HEK293T (cell line): ENCODE measurements at places on chromosomes 1 and 21.

GRCh38 chr1:172342584-172343239 is 77.8 kb upstream of the C1orf105 start:
- no peak for DNase-seq

- no peak for DNase-seq
Observed at GRCh38 chr1:18776777-18777176, 82.7 kb downstream of the TAS1R2 start.

DNA sequence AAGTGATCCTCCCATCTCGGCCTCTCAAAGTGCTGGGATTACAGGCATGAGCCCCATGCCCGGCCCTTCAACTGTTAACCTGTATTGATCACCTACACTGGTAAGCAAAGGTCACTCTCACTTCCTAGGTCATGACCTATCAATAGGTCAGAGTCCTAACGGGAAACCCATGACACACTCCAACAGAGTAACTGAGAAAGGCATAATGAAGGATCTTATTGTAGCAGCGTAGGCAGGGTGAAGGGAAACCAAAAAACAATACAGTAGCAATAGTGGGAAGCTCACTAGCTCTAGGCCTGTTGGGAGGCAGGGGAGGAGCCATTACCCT is 19.5 kb upstream of the IFNAR1 start:
- no peak for DNase-seq

DNA sequence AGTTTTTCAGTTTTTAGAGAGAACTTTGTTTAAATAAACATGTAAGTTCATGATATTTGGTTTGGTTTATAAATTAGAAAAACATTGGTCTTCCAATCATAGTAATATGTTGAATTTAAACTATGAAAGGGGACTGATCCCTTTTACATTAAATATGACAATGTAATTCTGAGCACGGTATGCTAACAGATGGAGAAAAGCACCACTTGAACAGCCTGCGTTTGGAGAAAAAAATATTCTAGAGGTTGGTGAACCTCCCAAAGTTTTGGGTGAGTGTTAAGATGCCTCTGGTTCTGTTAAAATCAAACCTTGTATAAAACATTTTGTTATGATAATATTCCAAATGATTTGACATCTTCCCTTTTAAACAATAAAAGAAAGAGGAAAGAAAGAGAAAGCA is 123.9 kb downstream of the SDCCAG8 start:
- DNase-seq = no peak

DNA sequence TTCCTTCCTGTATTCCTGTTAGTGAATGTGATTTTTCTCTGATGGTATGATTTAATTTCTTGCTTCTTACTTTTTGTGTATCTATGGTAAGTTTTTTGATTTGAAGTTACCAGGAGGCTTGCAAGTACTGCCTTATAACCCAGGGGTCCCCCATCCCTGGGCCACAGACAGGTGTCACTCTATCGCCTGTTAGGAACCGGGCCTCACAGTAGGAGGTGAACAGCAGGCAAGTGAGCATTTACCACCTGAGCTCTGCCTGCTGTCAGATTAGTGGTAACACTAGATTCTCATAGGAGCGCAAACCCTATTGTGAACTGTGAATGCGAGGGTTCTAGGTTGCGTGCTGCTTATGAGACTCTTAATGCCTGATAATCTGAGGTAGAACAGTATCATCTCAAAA is 143.3 kb downstream of the RPS6KC1 start:
- DNase-seq = no peak

DNA sequence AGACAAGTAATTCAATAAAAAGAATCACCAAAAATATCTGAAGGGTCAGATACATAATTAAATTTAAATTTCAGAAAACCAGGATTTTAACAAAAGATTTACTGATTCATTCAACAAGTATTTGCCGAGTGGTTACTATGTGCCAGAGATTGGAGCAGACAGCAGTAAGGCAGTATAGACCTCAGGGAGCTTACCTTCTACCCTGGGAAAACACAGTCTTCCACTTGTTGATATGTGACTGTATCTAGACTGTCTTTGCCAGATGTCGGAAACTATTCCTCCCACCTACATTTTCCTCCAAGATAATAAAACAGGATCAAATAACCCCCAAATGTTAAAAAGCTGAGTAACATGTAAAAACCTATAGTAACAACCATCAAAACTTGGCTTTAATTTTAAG is 6.2 kb downstream of the HNRNPR start:
- no peak for DNase-seq

DNA sequence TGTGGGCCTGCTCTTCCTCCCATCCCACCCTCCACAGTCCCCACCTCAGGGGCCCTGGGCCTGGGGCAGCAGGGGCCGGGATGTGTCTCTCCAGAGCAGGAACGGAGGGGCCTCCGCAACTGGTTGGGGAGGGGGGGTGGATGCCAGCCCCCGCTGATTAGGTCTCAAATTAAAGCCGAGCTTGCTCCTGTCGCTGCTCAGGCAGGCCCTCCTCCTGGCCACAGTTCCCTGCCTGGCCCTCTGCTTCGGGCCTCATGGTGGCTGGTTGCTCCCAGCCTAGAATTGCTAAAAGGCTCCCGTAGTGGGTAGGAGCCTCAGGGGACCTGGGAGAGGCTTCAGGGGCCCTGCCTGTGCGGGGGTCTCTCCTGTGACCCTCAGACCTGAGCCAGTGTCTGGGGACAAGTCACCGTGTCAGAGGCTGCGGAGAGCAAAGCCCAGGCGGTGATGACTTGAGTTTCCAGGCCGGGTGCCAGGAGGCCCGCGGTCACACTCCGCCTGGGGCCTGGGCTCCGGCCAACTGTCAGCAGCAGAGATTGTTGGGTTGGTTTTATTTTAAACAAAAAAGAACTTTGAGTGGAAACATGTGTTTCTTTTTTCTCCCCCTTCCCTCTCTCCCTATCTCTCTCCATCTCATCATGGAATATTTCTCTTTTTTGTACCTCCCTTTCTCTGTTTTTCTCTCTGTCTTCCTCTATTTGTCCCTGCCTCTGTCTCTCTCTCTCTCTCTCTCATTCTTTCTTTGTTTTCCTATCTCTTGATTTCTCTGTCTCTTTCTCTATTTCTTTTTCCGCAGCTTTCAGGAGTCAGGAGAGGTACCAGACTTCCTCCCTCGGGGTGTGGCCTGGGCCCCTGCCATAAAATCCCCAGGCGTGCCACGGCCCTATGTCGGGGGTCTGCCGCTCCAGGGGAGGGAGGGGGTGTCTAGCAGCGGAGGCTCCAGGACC is 20.0 kb upstream of the EPHA2 start:
- peak; percentile 39 for DNase-seq

- no peak for DNase-seq
Observed at GRCh38 chr1:1420654-1421141, 378 bp downstream of the ANKRD65 start.

GRCh38 chr21:22763442-22763841 is 1765.2 kb downstream of the NCAM2 start:
- DNase-seq = no peak

DNA sequence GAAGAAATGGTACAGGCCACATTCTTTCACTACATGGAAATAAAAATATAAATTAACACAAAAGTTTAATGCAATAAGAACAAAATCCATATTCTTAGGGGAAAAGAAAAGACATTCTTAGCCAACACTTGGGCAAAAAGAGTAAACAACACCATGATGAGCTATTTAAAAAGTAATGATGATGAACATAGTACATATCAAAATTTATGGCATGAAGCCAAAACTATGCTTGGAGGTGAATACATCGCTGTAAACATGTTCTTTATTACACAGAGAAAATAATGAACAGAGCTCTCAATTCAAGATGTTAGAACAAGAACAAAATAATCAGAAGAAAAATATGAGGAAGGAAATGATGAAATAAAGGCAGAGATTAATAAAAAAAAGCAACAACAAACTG is 158.2 kb downstream of the ZSCAN20 start:
- no peak for DNase-seq

GRCh38 chr21:28640326-28640725 is 352.4 kb downstream of the LTN1 start:
- DNase-seq = no peak

DNA sequence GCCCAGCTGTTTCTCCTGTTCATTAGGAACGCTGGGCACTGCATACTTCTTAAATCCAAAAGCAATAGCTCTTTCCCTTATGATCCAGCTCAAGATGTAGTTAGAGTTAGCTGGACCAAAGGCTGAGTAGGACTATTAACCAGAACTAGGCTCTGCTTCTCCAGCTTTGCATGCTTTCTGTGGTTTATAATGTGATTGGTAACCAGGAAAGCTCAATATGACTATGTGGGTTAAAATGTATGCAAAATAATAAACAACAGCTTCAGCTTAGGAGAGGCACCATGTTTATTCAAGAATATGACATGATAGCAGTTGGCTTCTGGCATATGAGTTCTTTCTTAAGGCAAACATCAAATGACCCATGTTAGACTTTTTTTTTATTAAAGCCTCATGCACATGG is 73.8 kb downstream of the LYPLAL1 start:
- DNase-seq = no peak

GRCh38 chr1:39272798-39273469 is 68.4 kb downstream of the MACF1 start:
- no peak for DNase-seq

GRCh38 chr1:223500560-223501425 is 107.6 kb downstream of the CCDC185 start:
- DNase-seq = no peak

- DNase-seq = no peak
Observed at GRCh38 chr21:43287795-43288755, 119.3 kb downstream of the CRYAA start.

DNA sequence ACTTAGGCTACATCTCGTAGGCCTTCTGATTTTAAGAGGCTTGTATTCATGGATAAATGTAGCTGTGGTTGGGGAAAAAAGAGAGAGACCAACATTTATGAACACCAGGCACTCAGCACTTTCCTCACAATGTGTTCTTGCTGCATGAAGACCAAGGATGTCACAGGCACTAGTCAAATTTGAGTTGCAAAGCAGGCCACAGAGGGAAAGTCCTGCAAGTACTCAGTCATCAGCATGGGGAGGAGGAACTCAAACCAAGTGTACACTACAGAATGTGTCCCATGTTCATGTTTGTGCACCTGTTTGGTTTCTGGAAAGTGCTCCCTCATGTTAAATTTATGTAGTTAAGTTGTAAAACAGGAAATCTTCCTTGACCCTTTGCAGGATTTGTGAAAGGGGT is 8.7 kb upstream of the MAP3K7CL start:
- no peak for DNase-seq

- DNase-seq = no peak
Observed at GRCh38 chr21:39775816-39776215, 30.8 kb downstream of the IGSF5 start.

DNA sequence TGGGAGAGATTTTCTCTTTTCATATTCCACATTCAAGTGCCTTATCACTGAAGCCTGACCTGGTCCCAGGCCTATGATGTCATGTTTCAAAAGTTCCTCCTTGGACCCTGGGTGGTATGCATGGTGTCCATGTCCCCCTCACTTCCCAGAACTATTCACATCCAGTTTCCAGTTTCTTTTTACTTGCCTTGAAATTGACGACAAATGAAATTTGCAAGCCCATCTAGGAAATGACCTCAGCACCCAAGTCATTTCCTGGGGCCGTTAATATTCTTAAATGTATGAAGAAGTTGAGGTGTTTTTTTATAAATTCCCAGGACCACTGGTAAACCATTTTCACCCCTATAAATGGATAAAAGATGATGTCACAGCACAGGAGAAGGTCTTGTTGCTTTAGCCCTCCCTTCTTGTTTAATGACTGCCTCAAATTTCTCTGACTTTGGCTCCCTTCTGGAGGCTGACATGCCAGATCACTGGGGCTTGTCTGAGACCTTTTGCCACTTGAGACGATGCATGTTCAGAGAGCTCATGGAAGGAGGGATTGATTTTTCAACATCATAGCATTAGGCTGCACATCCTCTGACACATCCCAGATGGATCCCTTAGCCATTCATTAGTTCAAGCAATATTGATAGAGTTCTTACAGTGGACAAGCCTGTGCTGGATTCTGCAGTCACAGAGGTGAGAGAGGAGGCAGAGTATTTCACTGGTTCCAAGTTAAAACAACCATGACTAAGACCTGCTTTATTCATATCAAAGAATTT is 221.3 kb downstream of the PLPP3 start:
- no peak for DNase-seq

GRCh38 chr1:245858722-245859492 is 648.2 kb downstream of the SMYD3 start:
- DNase-seq = no peak

DNA sequence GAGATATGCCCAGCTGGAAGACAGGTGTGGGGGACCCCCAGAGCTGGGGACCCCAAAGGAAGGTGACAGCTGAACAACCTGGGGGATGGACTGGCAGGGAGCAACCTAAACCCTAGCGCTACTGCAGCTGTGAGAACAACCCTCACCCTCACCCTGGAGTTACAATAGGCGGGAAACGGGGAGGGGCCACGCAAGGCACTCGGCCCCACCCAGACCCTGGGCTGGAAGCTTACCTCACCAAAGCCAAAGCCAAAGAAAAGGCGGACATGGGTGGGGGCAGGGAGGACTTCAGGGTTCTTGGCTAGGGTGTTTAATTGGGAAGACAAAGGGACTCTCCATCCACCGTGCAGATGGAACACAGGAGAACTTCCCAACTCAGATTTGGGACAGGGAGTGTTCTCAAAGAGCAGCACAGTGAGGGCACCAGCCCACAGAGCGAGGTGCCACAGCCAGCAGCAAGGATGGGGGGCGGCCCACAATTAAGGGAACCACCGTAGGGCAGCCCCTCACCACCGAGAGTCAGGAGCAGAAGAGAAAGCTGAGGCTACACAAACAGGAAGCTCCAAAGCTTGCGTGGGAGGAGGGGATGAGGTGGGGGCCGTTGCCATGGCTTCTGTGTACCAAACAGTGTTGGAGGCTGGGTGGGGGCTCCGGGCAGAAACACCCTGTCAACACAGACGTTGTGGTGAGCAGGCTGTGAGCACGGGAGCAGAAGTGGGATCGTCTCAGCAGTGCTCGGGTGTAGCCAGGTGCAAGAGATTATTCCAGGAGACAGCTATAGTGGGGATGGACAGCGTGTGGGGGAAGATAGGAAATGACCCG is 1.9 kb downstream of the TAGLN2 start:
- DNase-seq = peak; percentile 54

- DNase-seq = no peak
Observed at GRCh38 chr1:48558366-48558765, 86.4 kb upstream of the SPATA6 start.

DNA sequence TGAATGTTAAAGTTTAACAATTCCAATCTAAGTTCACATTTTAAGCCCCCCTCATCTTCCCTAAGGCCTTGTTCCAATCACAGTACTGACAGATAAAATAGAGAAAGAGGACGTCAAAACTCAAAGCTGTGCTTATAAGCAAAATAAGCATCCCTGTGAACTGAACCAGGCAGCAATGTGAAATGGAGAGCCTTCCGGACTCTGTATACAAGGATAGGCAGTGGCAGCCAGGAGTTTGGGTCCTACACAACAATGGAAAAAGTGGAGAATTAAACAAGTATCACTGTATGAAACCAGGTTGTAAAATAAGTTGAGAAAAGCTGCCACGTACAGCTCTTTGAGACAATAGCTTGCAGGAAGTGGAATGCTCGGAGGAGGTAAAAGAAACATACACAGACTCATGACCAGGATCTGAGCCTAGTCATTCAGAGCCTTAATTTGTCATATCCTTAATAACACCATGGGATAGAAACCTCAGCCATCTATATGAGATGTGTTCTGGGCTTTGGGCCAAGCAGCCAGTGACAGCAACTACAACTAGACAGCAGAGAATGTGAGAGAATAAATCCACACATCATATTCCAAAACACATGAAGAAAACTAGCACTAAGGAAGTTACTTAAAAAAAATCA is 55.2 kb upstream of the PALMD start:
- DNase-seq = no peak

GRCh38 chr1:68149110-68149798 is 83.1 kb downstream of the WLS start:
- DNase-seq = no peak

- DNase-seq = no peak
Observed at GRCh38 chr1:221494670-221495069, 247.2 kb downstream of the DUSP10 start.
